Glutamatergic neuron (in vitro differentiated cells): ENCODE measurements at places on chromosomes 2 and 18.

DNA sequence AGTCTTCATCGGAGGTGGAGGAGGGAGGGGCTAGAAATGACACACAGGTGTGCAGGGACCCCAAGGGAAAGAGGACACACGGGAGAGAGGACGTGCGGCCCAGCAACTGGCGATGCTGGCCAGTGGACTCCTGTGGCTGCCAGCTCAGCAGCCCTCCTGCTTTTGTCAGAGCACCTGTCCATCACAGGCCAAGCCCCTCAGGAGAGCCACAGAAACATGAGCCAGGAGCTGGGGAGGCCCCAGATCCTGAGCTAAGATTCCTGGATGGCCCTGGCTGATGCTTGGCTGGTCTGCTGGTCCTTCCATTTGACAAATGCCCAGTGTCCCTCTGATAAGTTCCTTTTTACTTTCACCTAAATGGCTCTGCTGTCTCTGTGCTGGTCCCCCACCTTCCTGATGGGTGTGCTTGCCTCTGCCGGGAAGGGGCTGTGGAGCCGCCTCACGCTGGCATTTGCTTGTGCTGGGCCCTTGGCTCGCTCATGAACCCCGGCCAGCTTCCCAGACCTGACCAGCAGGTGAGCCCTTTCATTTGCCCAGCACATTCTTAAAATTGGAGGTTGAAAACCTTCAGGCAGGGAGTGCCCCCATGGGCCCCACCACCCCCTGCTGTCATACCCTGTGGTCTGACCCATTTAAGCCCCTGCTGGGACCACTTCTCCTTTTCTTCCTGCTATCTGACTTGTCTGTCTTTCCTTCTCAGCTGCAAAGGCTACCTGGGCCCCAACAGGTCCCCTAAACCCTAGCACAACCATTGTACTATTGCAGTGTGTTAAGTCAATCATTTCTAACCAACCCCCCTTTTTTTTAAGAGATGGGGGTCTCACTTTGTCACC lies 37.3 kb downstream of the CYP27C1 start:
- DNase-seq: no peak

DNA sequence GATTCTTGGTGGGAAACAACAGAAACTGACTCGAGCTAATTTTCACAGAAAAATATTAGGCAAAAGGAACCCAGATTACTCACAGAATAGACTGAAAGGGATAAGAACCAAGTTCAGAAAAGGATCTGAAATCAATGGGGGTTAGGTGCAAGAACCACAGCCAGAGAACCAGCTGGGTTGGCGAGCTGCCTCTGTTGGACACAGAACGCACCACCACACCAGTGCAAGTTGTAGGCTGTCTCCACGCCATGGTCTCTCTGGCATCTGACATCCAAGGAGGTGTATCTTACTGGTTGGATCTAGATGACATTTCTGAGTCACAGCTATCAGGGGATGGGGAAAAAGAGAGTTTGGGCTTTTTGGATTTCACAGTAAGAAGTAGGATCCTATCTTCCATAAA lies 18.6 kb upstream of the ONECUT2 start:
- DNase-seq: no peak

- DNase-seq: no peak
These were observed 469.0 kb upstream of the SALL3 start for GRCh38 chr18:78510636-78511035.

DNA sequence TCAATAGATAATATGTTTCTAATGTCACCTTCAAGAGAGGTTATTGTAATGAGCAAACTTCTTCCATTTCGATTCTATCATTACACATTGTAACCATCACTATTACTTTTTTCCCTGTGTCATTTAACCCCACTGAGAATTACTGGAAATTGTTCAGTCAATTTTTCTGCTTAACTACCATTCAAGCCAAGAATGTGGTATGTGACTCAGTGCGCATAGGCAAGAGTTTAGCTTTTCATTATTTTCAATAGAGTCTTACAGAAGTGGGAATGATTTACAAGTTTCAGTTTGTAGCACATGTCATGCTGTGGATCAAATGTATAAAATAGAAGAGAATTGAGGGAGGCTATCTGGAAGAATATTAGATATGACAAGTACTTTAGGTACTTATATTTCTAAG lies 34.3 kb upstream of the PIEZO2 start:
- DNase-seq: no peak

DNA sequence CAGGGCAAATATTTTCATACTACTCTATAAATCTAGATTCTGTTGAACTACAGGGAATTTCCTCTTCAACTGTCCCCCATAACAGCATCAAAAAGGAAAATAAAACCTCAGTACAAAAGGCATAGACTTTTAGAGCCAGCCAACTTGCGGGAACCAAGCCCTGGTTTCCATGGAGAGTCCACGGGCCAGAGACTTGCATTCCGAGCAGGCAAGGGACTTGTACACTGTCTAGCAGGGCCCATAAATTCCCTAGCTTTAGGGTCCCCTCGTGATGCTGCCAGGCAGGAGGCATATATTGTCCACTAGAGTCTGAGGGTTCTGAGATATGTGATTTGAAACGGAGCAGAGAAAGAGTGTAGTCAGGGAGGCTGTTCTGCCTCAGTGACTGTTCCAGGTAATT lies 153.1 kb upstream of the SLC14A2 start:
- no peak for DNase-seq

DNA sequence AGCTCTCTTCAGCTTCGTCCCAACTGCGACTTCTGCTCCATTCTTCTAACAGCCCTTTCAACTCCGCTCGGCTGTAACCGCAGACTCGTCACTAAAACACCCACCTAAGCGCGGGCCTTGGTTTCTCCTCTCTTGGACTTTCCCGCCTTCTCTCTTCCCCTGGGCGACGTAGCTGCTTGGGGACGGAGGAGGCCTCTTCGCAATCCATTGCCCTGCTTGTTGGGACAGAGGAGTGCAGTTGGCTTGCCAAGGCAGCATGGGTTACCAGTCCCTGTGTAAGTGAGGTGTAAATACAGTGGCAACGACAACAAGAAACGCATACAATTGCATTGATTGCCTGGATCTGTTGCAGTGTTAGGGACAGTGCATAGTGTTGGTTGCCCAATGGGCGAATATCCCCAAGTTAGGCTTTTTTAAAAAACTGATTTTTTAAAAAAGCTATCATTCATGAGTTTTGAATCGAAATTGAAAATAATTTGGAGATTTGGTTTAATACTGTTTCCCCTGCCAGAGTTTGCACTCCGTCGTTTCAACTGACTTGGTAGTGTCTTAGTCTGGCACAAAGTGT lies 484 bp upstream of the DARS1 start:
- no peak for DNase-seq

DNA sequence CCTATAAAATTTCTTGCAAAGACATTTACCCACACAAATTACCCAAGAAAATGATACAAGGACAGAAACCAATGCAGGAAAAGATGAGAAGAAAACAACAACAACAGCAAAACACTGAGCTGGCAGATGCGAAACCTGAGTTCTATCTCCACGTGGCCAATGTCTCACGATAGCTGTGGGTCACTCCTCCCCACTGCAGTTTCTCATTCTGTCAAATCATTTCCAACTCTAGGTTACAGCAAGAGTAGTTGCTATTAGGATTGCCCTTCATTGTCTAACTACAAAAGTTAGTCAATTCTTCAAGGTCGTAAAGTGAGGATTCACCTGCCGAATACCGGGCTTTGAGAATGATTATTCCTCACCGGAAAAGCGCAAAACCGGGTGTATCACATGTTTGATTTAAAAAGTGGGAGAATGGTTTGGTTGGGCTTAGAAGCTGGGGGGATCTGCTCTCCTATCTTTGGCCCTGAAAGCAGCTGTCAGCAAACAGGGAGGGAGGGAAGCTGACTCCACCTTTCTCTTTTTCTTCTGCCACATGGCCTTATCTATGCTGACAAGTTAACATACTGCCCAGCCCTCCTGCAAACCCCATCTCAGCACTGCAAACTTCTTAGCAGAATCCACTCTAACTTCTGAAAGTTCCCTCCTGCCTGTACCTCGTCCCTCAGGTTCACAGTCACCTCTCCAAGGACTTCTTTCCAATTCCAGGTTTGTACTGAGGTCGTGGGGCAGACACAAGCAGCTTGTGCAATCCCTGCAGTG lies 473.0 kb downstream of the SOX11 start:
- DNase-seq: no peak
